ENCODE measurements at places on chromosomes 6 and 20. TPM values are rescaled to one million over a fixed set of nuclear protein-coding genes. Genes with fewer than 3 reads are reported as not detected.

Gene HLA-G
- polyA plus RNA-seq: 7.4 TPM

DNA sequence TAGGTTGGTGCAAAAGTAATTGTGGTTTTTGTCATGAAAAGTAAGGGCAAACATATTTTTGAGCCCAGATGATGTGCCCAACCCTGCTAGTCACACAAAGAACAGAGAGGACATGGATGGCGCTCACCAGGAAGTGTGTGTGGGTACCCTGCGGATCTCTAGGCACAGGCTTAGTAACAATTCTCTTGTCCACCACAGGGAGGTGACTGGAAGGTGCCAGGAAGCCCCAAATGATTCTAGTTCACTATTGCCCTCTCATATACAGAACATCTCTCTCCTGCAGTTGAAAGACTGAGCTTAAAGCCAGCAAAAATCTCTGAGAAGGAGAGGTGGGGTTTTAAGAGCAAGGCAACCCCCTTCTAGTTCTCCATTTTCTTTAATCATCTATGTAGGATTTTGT lies 272.1 kb upstream of the TAB2 start:
- no peak for DNase-seq

- DNase-seq: no peak
These were observed 1668.2 kb downstream of the HACE1 start for GRCh38 chr6:103191391-103192093.

GRCh38 chr6:109521080-109521479 lies 38.1 kb upstream of the ZBTB24 start:
- DNase-seq: no peak

- no peak for DNase-seq
These were observed 42.9 kb downstream of the UQCC1 start for GRCh38 chr20:35368666-35369423.

Gene PLN
- 4.6 TPM for polyA plus RNA-seq

Data from renal cortex interstitium (tissue), 15 donors.